Aorta (tissue), 5 donors: ENCODE measurements at places on chromosomes 16 and 17. TPM values are rescaled to one million over a fixed set of nuclear protein-coding genes. Genes with fewer than 3 reads are reported as not detected.

CFAP97D1 gene
- total RNA-seq: not detected

RAB37 gene
- 1.4 TPM for total RNA-seq

ZNF500 gene
- 17.0 TPM for total RNA-seq

SLC13A5 gene
- total RNA-seq: 0.10 TPM

PYY gene
- total RNA-seq: not detected

- H3K27me3 ChIP-seq: no peaks in the 10 kb centered on the region
- no peak for DNase-seq
- no peaks in the 10 kb centered on the region for H3K36me3 ChIP-seq
- no peaks in the 10 kb centered on the region for H3K4me1 ChIP-seq
- no peak overlapping the region for H3K27ac ChIP-seq
Observed at GRCh38 chr17:7045492-7046126, 1.7 kb upstream of the SLC16A11 start.

DNA sequence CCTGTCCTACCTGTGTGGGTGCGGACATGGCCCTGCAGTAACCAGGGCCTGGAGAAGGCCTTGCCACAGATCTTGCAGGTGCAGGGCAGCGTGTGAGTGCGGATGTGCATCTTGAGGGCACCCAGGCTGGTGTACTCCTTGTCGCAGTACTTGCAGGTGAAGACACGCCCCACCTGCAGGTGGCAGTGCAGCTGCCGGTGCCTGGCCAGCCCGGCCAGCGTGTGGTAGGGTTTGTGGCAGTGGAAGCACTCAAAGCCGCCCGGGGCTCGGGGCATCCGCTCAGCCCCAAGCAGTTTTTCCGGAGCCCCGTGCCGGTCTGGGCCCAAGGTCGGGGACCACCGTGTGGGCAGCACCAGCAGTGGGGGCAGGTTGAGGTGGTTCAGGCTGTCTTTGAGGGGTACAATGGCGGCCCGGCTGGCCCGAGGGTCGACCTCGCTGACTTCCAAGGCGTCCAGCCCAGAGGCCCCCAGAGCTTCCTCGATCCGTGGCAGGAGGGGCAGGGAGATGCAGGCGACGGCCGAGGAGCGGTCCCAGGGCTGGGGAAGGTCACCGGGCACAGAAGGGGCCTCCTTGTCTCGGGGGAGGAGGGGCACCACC is 5.1 kb downstream of the SNAI3 start:
- no peaks in the 10 kb centered on the region for H3K36me3 ChIP-seq
- no peak overlapping the region for H3K27ac ChIP-seq
- H3K27me3 ChIP-seq: no peaks in the 10 kb centered on the region
- no peak for DNase-seq
- H3K4me3 ChIP-seq: no peak overlapping the region

GRCh38 chr17:6166492-6167179 is 96.5 kb downstream of the WSCD1 start:
- no peak overlapping the region for H3K27ac ChIP-seq
- no peaks in the 10 kb centered on the region for H3K4me1 ChIP-seq
- H3K36me3 ChIP-seq: no peaks in the 10 kb centered on the region
- DNase-seq: no peak
- no peaks in the 10 kb centered on the region for H3K27me3 ChIP-seq
- H3K4me3 ChIP-seq: no peak overlapping the region

- no peak overlapping the region for H3K4me3 ChIP-seq
- no peak overlapping the region for H3K27ac ChIP-seq
- no peaks in the 10 kb centered on the region for H3K27me3 ChIP-seq
- no peak for DNase-seq
- no peaks in the 10 kb centered on the region for H3K4me1 ChIP-seq
Observed at GRCh38 chr16:85604145-85604705, 8.9 kb upstream of the GSE1 start.

GRCh38 chr17:4008441-4009185 is 44.4 kb upstream of the ATP2A3 start:
- DNase-seq: no peak
- no peaks in the 10 kb centered on the region for H3K4me1 ChIP-seq
- H3K36me3 ChIP-seq: peaks cover 3% of the 10 kb centered on the region
- no peaks in the 10 kb centered on the region for H3K27me3 ChIP-seq
- no peak overlapping the region for H3K4me3 ChIP-seq

GRCh38 chr16:27458258-27458657 is 56.3 kb downstream of the IL21R start:
- DNase-seq: peak; percentile 46
- no peaks in the 10 kb centered on the region for H3K4me1 ChIP-seq
- no peaks in the 10 kb centered on the region for H3K27me3 ChIP-seq
- no peak overlapping the region for H3K4me3 ChIP-seq
- peaks cover 10% of the 10 kb centered on the region for H3K36me3 ChIP-seq
- no peak overlapping the region for H3K27ac ChIP-seq

GRCh38 chr16:54636221-54636793 is 294.4 kb upstream of the IRX5 start:
- no peaks in the 10 kb centered on the region for H3K36me3 ChIP-seq
- no peak overlapping the region for H3K27ac ChIP-seq
- no peaks in the 10 kb centered on the region for H3K27me3 ChIP-seq
- H3K4me3 ChIP-seq: no peak overlapping the region
- no peak for DNase-seq

DNA sequence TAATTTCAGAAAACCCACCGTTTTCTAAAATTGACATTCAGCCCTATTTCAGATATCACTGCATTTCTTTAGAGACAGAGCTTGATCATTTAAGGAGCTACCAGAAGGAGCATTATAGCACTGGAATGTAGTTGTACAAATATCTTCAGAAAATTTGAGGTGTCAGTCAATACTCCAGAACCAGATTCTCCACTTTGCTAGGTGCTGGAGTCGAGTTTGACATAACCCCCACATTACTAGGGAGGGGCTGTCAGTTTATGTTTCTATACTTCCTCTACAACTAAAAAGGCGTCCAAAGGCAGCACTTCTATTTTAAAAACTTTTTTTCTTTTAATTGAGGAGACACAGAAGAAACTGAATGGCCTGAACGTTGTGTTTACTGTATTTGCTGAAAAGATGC is 892 bp upstream of the KIAA0513 start:
- no peak for DNase-seq
- H3K27me3 ChIP-seq: no peaks in the 10 kb centered on the region
- H3K4me3 ChIP-seq: no peak overlapping the region
- H3K36me3 ChIP-seq: no peaks in the 10 kb centered on the region
- H3K4me1 ChIP-seq: no peaks in the 10 kb centered on the region
- H3K27ac ChIP-seq: no peak overlapping the region

DNA sequence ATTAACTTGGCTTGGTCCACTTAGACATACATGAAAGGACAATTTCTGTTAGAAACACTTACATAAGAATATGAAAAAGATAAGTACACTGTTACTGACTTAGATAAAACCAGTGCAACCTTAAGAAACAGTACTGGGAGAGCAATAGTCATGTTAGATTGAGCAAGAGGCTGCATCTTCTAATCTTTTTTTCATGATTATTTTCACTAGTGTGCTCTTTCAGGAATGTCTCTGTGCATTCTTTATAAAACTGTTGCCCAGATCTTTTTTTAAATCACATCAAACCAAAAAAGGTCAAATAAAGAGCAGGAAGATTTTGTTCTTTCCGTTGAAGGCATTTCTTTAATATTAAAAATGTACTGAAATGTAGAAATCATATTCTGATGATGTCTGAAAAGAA is 100.7 kb upstream of the AXIN2 start:
- H3K27ac ChIP-seq: no peak overlapping the region
- no peak overlapping the region for H3K4me3 ChIP-seq
- H3K36me3 ChIP-seq: no peaks in the 10 kb centered on the region
- H3K4me1 ChIP-seq: no peaks in the 10 kb centered on the region
- DNase-seq: no peak

DNA sequence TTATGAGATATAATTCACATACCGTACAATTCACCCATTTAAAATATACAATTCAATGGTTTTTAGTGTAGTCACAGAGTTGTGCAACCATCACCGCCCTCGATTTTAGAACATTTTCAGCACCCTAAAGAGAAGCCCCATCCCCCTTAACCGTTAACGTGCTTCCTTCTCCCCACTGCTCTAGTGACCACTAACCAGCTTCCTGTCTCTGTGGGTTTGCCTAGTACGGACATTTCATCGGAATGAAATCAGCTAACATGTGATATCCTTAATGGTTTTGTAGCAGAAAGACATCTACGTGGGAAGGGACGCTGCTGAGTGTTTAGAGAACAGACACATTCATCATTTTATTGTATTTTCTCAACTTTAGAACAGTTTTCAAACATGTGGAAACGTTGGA is 80.8 kb upstream of the HSBP1 start:
- peaks cover 2% of the 10 kb centered on the region for H3K4me1 ChIP-seq
- H3K4me3 ChIP-seq: no peak overlapping the region
- H3K27me3 ChIP-seq: no peaks in the 10 kb centered on the region
- no peaks in the 10 kb centered on the region for H3K36me3 ChIP-seq

DNA sequence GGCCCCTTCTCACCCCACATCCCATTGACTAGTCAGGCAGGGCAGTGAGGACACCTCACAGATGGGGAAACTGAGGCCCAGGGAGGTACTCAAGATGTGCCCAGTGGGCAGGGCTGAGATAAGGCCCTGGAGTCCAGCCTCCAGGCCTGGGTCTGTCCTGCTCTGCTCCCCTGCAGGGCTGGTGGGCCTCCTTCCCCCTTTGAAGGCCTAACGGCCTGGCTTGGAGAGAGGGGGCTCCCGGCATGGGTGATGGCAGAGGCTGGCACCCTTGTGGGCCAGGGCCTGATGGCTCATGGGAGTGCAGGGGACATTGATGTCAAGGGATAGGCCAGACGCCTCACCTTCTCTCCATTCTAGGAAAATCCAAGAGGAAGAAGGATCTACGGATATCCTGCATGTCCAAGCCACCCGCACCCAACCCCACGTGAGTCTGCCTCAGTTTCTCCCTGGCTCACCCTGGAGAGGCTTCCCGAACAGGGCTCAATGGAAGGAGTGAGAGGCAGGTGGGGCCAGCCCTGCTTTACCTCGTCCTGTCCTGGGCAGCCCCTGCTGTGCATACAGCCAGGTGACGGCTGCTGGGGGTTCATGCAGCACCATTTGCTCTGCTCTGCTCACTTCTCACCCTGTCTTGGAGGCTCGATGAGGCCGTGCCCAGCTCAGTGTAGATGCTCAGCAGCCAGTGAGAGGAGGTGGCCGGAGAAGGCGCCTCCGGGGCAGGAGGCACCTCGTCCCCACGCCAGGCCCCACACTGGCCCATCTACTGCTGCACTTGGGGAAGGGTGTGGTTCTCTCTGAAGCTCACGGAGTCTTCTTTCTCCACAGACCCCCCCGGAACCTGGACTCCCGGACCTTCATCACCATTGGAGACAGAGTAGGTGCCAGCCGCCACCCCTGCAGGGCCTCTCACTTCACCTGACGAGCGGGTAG is 13.8 kb downstream of the MAP2K3 start:
- no peaks in the 10 kb centered on the region for H3K36me3 ChIP-seq
- H3K4me3 ChIP-seq: no peak overlapping the region
